HFFc6 (cell line): ENCODE measurements at places on chromosomes 7 and 10. TPM values are rescaled to one million over a fixed set of nuclear protein-coding genes. Genes with fewer than 3 reads are reported as not detected.

DNA sequence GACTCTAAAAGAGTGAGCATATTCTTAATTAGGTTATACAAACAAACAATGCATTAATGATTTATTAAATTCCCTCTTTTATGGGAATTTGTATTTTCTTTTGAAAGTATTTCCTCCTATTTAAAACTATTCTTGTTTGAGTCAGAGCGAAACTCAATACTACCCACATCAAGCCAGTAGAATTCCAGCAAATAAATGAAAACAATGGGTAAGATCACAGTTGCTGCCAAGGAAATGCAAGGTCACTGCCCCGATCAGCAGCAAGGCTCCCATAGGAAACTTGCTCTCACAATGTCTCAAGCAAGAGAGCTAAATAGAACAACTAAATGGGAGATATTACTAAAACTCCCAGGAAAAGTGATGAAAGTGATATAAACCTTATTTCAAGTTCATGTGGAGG is 206.3 kb downstream of the THSD7A start:
- no peaks in the 10 kb centered on the region for H3K27me3 ChIP-seq
- no peak overlapping the region for H3K27ac ChIP-seq
- DNase-seq: no peak
- no peaks in the 10 kb centered on the region for H3K36me3 ChIP-seq
- no peaks in the 10 kb centered on the region for H3K4me1 ChIP-seq
- H3K4me3 ChIP-seq: no peak overlapping the region

GRCh38 chr7:95710711-95711110 is 61.6 kb upstream of the DYNC1I1 start:
- H3K27me3 ChIP-seq: no peaks in the 10 kb centered on the region
- H3K27ac ChIP-seq: no peak overlapping the region
- no peaks in the 10 kb centered on the region for H3K4me1 ChIP-seq
- DNase-seq: no peak
- no peak overlapping the region for H3K4me3 ChIP-seq

GRCh38 chr7:26658389-26659084 is 205.9 kb downstream of the SKAP2 start:
- H3K36me3 ChIP-seq: no peaks in the 10 kb centered on the region
- peaks cover 11% of the 10 kb centered on the region for H3K27me3 ChIP-seq
- DNase-seq: no peak
- no peaks in the 10 kb centered on the region for H3K4me1 ChIP-seq

Gene WAPL
- 30.1 to 35.6 TPM (median 31.1 TPM) in 3 replicates for total RNA-seq

Gene CNNM1
- 3.1 to 4.6 TPM (median 4.0 TPM) in 3 replicates for total RNA-seq
